Cerebellar nuclear complex (tissue), 1 donor: ENCODE measurements at places on chromosomes 2 and 18.

DNA sequence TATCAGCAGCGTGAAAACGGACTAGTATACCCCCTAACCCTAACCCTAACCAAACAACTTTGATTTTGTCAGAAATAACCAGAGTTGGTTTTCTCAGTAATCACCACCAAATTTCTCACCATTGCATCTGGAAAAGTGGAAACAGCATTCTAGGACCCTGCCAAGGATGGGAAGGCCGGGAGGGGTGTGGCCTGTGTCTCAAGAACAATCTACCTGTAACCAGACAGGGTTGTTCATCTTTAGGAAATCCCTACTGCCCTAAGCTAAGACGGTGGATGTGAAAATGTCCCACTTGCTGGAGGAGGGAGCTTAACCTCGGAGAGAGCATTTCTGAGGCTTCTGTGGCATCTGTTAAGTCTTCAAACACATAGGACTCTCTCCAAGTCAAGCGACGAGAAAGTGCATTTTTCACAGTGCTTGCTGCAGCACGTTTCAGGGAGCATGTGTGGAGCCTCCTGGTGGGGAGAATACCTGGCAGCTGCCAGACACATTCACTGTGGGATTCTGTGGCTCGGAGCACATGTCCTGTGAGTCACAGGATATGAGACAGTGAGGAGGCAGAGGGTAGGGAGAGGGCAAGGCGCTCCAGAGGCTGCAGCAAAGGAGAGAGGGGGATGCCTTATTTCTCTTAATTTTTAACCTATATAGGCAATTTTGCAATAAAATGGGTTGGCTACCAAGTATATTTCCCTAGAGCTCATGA lies 207.5 kb downstream of the SPP2 start:
- peak; percentile 50 for DNase-seq

DNA sequence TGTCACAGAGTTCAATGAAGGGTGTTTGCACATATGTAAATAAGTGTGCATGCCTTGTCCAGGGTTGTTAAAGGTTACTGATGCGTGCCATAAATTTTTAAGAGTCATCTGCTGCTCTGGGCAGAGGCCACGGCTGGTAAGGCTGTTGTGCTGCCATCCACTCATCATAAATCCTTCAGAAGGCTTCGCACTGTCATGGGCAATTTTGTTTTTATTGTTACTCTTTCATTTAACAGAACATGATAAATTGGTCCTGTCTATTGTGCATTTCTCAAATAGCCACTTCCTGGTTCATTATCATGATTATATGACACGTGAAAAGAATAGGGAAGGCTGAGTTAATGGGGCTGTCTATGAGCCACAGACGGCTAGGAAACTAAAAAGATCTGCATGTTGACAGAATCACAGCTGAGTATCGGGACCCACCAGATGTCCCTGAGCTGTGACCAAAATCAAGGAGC lies 634.3 kb upstream of the SOX11 start:
- DNase-seq, result no peak

GRCh38 chr2:61044636-61045035 lies 21.0 kb upstream of the SANBR start:
- no peak for DNase-seq

- DNase-seq, result no peak
These were observed 86.4 kb downstream of the XRCC5 start for GRCh38 chr2:216195565-216196029.

GRCh38 chr2:147214914-147215313 lies 629.9 kb upstream of the ACVR2A start:
- DNase-seq, result no peak

- no peak for DNase-seq
These were observed 497.9 kb upstream of the RAB6C start for GRCh38 chr2:129481306-129482219.

GRCh38 chr2:126674075-126674744 lies 18.3 kb downstream of the GYPC start:
- DNase-seq, result no peak

DNA sequence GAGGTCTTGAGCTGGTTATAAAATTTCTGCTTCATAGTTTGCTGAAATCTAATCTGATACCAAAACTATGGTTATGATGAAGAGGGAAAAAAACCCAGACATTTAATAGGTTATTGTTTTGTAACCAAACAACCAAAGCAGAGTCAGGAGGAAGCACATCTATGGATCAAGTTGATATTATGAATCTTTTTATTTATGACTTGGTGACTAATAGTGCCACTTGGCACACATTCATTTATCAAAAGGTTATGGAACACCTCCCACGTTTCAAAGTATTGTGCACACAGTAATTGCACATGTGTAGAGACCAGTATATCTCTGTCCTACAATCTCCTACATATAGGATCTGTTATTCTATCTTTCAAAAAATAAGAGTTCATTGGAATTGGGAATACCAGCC lies 93.0 kb downstream of the DPP4 start:
- DNase-seq, result no peak

- no peak for DNase-seq
These were observed 141.9 kb upstream of the CTAGE1 start for GRCh38 chr18:22559414-22560274.

DNA sequence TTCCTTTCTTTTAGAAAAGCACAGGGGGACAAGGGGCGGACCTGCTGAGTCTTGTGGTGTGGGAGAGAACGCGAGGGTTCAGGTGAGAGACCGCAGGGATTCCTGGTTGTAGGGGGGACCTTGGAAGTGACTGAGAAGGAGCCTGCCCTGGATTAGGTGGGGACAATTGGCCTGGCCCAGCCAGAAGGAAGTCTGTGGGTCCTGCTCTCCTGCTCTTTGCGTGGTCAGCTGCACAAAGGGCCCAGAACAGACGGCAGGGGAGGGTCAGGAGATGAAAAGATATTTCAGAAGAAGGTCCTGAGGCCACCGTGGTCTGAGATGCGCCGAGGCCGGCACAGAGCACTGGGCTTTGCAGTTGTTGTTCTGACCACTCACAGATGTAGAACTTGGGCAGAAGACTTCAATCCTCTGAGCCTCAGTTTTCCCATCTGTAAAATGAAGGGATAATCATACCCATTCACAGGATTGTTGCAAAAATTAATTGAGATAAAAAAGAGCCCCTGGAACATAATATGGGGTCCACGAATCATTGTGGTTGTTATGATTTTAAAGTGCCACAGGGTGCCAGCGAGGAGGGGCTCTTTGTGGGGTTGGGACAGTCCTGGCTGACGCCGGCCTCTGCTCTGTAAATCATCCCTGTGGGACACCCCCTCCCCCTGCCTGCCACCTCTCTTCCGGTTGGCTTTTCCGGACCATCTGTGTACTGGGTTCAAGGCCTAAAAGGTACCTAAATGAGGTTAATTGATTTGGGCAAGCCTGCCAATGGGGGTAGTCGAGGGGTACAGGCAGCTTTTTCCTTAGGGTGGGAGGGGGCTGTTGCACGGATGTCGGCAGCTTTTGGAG lies 1.8 kb downstream of the LPIN1 start:
- no peak for DNase-seq

GRCh38 chr2:195051401-195051800 lies 605.6 kb upstream of the SLC39A10 start:
- no peak for DNase-seq

DNA sequence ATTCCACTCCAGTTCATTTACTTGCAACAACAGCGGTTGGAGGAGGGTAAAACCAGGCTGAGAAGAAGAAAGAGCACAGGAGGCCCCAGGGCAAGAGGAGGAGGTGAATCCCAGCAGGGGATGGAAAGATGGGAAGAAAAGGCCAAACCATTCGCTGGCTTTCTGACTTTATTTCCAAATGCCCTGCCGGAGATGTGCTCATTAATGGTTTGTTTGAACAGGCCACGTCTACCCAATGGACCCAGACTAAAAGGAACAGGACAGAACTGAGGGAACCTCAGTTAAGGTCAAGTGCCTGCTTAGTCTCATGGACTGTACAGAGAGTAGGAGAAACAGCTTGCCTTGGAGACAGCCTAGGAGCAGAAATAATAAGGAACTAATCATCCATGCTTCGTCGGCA lies 121.6 kb upstream of the NDUFV2 start:
- DNase-seq, result no peak

- DNase-seq, result no peak
These were observed 86.6 kb downstream of the TMEM182 start for GRCh38 chr2:102848366-102848839.

GRCh38 chr2:231455890-231456289 lies 8.4 kb downstream of the NCL start:
- no peak for DNase-seq

GRCh38 chr18:36769172-36769571 lies 59.6 kb downstream of the TPGS2 start:
- no peak for DNase-seq

DNA sequence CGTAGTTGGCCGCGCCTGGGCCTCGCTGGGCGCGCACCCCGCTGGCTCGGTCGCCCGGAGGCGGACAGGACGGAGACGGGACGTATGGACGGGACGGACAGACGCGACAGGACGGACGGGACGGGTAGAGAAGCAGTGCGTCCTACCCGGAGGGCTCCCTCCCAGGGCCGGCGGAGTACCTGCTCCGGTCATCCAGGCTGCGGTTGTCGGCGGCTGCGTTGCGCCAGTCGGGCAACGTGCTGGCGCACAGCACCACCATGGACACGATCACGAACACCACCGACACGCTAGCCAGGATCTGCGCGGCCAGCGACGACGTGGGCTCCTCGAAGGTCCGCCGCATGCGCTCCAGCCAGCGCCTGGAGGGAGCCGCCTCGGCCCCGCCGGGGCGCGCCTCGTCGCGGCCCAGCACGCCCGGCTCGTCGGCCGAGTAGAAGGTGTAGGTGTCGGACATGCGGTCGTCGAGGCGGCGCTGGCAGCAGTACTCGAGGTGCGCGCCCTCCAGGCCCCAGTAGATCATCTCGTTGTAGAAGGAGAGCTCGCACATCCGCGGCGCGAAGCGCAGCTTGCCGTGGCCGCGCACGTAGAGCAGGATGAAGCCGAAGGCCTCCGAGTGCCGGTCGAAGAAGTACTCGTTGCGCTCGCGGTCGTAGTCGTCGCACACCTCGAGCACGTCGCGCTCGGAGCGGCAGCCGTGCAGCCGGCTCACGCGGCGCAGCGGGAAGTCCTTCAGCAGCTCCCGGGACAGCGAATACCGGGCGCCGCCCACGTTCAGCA lies 903 bp downstream of the KCNG3 start:
- no peak for DNase-seq

DNA sequence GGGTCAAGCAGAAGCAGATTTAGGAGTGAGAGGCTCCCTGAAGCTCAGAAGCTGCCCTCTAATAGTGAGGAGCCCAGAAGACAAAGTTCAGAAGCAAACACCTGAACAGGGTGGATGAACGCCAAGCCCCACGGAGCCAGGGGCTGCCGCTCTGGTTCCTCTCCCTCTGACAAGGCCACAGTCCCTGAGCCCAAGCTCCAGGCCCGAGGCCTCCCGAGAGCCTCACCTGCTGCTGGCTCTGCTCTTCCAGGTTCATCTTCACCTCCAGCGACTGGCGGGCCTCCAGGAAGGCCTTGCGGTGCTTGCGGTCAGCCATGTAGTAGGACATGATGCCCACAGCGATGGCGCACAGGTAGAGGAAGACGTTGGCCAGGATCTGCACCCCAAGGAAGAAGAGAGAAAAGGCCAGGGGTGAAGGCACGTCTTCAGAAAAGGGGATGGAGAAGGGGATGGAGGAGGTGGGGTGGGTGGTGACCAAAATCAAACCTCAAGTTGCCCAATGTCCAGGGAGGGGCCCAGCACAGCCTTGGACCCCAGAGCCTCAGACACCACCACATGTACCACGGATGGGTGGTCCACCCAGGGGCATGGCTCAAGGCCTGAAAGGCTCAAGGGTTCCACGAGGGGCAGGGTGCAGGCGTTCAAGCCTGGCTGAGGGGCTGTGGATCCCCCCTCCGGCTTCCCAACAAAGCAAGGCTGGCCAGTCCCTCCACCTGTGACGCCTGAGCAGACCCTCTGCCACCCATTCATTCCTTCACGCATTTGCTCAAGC lies 47.5 kb downstream of the ADCY3 start:
- DNase-seq, result no peak

- no peak for DNase-seq
These were observed 149.7 kb downstream of the PXDN start for GRCh38 chr2:1594373-1595171.

- peak; percentile 48 for DNase-seq
These were observed 6.3 kb downstream of the RAB12 start for GRCh38 chr18:8615397-8616027.

DNA sequence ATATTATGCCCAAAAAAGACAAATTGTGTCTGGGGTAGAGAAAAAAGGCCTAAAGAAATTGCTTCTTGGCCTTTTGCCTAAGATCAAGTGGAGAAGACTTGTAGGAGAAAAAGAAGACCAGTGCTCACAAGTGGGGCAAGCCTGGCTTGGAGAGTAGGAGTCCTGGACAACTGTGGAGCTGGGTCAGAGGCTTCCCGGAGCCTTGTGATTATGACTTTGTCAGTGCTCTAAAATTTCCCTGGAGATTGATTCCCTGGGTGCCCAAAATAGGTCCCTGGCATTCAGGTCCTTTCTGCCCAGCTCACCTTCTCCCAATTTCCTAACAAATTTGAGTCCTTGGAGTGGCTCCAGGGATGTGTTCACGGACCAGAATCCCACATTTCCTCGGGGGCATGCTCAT lies 787 bp upstream of the TRIM54 start:
- no peak for DNase-seq
